AG09309 (cell line): ENCODE measurements at places on chromosomes 1 and 21.

GRCh38 chr1:185741551-185741950 is 7.4 kb downstream of the HMCN1 start:
- DNase-seq = peak; percentile 55

GRCh38 chr1:7857000-7857399 is 4.1 kb upstream of the UTS2 start:
- DNase-seq = no peak

DNA sequence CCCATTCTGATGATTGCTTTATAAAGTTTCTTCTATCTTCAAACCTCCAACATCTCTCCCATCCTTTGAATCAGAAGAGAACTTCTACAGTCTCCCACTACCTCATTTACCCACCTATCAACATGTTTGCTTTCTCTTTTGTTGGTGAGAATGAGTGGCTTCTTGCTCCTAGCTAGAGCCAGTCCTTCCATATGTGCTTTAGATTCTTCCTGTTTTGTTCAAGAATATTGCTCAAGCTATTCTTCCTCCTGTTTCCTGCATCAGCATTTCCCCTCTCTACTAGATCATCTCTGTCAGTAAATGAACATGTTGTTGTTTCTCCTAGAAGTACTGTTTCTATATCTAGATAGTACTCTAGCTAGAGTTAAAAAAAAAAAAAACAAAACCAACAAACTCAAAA is 6.3 kb downstream of the ATF6 start:
- DNase-seq = no peak

DNA sequence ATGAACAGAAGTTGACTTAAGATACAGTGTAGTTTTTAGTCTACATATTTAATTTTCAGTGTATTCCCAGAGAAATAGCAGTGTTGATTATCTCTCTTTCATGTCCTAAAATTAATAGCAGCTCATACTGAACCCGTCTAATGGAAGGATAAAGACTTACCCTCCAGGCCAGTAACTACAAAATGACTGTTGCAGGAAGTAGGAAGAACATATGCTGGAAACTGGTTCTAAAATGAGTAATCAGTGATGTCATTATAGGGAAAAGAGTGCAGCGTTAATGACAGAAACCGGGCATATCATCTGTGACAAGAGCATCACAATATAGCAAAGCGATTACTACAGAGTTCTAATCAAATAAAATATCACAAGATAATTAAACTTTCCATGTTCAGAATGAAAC is 385.5 kb downstream of the SMYD3 start:
- no peak for DNase-seq

DNA sequence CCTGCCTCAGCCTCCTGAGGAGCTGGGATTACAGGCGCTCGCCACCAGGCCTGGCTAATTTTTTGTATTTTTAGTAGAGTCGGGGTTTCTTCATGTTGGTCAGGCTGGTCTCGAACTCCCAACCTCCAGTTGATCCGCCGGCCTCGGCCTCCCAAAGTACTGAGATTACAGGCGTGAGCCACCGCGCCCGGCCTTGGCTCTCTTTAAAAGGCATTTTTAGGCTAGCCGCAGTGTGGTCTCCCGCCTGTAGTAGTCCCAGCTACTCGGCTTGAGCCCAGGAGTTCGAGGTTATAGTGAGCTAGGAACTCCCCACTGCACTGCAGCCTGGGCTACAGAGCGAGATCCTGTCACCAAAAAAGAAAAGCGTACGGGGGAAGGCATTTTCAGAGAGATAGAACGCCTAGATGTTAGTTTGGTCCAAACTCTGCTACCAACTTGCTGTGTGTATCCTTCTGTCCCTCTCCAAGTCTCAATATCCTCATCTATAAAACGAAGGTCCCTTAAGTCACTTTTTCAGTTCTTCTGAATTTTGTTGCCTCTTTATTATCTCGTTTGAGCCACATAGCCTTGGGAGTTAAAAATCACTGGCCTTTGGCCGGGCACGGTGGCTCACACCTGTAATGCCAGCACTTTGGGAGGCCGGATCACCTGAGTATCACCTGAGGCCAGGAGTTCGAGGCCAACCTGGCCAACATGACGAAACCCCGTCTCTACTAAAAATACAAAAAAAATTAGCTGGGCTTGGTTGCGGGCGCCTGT is 734 bp downstream of the MED18 start:
- DNase-seq = no peak

DNA sequence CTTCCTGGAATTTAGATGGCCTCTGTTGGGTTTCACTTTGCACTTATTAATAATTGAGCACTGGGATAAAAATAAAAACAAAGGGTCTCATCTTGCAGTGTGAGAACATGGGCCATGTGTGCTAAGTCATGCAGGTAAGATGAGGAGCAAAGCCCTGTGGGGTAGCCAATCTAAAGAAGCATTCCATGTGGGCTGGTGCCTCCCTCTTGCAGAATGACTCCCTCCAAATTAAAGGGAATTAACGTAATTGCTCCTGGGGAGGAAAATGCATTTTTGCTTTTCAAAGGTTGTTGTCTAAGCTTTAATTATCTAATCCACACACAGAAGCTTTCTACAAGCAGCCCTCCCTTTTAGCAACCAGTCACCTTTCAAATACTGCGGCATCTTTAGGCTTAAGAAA is 69.8 kb downstream of the CDC14A start:
- no peak for DNase-seq

GRCh38 chr1:172851077-172851476 is 192.2 kb downstream of the FASLG start:
- no peak for DNase-seq

DNA sequence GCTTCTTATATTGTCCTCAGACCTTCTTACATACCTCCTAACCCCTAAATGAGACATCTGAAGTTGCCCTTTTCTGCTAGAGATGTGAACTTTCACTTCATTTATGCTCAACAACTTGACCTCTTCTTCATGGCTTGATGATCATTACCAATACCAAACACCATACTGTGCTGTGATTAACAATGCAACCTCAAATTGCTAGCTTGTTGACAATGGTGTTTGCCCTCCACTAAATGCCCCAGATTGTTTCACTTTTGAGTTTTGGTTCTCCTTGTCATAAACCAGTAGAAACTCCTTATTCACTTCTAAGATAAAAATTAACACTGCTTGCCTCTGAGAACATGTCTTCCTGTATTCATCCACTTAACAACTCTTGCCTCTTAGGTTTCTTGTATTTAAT is 5.6 kb downstream of the JAK1 start:
- no peak for DNase-seq

GRCh38 chr1:109395602-109396512 is 1.9 kb downstream of the SORT1 start:
- no peak for DNase-seq

DNA sequence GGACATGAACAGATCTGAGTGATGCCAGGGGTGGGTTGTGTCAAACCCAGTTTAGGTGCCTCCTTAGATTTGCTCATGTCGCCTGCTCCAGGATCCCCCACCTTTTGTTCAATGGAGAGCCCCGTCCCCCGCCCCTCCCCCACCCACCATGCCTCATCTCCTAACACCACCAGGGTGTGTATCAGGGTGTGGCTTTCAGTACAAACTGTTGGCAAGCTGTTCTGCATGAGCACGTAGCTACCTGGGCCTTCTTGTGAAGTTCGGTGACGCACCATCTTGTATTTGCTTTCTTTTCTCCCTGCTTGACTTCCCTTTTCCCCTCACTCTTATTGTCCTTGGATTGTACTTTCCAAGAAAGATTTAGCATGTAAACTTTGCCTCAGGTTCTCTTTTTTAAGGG is 94.8 kb downstream of the EBNA1BP2 start:
- no peak for DNase-seq

DNA sequence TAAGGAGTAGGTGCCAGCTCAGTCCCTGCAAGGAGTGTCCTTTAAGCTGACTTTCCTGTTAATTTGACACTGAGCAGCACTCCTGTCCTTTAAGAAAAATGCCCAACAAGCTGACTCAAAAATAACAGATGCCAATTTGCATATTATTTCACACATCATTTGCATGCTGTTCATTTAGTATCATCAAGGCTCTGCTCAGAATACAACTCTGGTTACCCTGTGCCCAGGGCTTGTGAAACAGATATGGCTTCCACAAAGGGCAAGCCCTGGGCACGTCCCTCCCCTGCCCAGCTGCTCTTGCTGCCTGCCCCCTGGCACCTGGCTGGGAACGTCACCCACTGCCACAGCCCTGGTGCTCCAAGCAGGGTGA is 10.3 kb downstream of the KCNN3 start:
- DNase-seq = no peak

DNA sequence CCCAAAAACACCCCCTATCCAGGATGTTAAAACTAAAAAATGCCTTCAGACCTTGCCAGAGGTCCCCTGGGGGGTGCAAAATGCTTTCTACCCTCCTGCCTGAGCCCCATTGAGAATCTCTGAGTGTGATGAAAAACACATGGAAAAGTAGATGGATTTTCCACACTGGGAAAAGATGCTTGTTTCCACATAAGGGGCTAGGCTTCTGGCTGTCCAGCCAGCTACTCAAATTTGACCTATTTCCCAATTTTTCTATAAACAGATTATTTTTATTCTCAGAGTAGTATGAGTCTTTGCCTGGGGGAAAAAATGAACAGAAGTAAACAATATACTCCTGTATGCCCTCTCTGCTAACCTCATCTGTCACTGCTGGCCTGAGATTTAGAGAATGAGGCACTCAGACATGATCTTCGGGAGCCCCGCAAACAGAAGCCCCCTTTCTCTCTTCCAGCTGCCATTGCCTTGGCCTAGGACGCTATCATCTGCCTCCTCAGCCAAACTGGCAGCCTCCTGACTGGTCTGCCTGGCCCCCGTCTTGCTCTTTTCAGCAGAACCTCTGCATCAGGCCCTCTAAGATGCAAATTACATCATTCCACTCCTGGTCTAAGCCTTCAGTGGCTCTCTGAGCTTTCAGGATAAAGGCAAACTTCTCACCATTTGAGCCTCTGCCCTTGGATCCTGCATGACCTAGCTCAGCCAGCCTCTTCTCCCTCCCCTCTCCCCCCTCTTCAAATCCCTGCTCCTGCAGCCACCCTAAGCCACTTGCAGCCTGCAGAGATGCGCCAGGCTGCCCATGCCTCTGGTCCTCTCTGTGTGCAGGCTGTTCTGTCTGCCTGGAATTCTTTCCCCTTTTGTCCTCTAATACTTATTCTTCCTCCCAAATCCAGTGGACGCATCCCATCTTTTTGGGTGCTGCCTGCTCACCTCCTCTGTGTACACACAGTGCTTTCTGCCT is 39.7 kb upstream of the TMEM125 start:
- DNase-seq = no peak

GRCh38 chr1:62407398-62408009 is 29.3 kb upstream of the USP1 start:
- peak; percentile 21 for DNase-seq
